Stimulated activated CD4-positive, alpha-beta T cell treated with anti-CD3 and anti-CD28 coated beads, TNF-alpha, amount 100 ng/mL, for 24 hours (primary cell): ENCODE measurements at places on chromosomes 2 and 18.
A peak's percentile ranks its signal among the peaks of the same experiment; 100 is the strongest.

GRCh38 chr18:11091746-11092145 is 57.6 kb downstream of the PIEZO2 start:
- DNase-seq: no peak

DNA sequence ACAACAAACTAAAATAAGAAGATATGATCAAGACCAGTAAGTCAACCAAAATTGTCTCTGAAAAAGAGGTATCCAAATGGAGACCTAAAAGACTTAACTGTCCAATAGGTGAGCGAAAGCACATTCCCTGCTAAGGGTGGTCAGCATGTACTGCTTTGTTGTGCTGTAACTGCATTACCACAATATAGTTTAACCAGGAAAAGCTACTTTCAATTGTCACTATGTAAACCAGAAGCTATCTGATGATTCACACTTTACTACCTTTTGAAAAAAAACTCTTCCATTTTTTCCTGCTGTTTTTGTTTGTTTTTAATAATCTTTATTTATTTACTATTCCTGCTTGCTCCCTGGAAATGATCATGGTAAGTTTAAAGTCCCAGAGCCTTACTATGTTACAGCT is 36.1 kb downstream of the ASXL2 start:
- DNase-seq: no peak

DNA sequence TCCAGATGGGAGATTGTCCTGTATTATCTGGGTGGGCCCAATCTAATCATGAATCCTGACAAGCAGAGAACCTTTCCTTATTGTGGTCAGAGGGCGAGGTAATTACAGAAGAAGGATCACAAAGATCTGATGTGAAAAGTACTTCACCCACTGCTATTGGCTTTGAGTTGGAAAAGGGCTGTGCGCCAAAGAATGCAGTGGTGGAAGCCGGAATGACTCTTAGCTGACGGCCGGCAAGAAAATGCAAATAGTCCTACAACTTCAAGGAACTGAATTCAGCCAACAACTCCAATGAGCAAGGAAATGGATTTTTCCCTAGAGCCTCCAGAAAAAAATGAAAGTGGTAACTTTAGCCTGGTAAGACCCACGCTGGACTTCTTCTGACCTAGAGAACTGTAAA is 67.3 kb downstream of the CTNNA2 start:
- no peak for DNase-seq

GRCh38 chr18:37309861-37310260 is 255.7 kb downstream of the CELF4 start:
- no peak for DNase-seq

DNA sequence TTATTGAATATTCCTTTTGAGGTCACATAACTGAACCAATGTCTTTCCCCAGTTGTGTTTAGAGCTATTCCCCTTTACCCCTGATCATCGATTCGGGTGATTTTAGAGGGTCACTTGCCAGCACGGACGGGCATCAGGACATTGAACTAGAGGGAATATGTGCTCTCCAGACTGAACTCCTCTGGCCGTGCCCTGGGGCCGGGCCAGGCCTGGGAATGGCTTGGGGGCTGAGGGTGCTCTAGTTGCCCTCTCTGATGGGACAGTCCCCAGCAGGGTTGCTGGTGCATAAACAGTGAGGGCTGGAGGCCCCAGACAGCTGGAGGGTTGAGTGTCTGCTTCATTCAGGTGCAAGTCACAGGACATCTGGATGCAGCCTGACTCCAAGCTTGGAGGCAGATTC is 90.7 kb downstream of the SMIM21 start:
- no peak for DNase-seq

DNA sequence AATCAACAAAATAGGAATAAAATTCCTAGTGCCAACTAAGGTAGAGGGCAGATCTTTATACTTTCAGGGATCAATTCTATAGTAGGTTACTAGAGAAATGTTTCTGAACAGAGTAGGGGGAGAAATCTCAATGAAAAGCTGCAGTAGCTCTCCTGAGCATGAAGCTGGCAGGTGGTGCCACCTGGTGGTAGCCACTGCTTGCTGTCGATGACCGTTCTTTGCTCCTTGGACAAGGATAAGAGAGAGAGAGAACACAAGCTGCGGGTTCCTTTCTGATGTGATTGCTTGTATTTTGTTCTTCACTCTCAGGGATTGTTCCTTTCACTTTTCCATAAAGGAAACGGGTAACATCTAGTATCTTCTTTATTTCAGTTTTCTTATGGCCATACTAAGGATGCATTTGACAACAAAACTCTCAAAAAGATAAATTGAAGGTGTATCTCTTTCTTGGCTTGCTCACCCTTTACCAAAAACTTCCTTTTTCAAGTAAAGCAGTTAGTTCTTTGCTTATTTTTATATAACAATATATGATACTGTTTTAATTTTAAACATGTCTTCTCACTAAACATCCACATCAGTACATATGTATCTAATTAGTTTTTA is 18.6 kb upstream of the MRPL19 start:
- peak; percentile 21 for DNase-seq

- DNase-seq: no peak
Observed at GRCh38 chr2:44932564-44933392, 8.7 kb upstream of the SIX3 start.

- DNase-seq: no peak
Observed at GRCh38 chr18:39485696-39486095, 1920.1 kb upstream of the CELF4 start.

DNA sequence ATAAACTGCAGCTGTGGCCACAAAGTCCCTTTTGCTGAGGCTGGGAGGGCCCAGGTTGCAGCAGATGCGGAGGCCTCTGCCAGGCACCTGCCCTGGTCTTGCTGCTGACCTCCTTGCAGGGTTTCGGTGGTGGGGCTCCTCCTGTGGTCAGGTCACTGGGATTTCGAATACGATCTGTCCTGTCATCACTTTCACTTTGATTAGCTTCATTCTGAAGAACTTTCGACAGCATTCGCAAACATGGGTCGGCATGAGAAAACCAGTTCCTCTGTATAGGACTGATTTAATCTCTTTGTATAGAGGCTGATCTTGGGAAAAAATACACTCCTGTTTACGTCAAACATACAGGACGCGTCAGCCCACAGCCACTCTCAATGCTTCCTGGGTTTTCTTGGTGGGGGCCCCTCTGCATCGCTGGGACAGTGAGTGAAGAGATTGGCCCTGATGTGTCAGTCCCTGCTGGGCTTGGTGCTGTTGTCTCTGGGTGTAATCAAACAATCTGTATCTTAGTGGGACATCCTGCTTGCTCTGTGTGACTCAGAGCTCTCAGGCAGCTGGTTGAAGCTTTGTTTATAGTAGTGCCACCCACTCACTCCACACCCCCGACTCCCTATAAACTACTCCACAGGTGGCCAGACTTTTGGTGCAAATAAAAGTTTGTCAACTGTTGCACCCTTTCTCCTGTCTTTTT is 209.4 kb upstream of the CXCR4 start:
- peak; percentile 78 for DNase-seq

DNA sequence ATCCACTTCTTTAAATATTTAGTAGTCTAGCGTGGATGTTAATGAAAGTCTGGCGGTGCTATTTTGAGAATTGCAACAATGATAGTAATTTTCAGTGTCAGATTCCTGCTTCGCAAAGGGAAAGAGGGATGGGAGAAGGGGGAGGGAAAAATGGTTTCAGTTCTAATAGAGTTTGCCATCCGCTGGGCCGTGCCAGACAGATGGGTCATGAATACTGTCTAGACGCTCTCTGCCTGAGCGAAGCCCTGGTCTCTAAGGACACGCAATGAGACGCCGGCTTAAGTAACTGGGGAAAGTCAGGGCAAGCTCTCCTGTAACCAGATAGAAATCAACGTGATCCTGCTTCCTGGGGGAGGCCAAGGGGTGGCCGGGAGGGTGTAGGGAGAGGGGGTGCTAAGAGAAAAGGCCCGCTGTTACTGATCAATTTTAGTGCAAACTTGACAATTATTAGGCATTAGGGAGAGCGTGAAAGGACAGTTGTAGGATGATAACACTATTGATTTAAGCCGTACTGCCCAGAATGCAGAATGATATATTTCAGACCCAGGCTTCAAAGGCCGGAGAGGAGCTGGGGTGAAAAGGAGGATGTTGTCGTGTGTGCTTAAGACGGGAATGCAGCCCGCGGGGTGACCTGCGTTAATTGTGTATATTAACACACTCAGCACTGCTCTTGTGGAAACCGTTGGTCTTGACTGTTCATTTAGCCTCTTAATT is 229.2 kb downstream of the LDLRAD4 start:
- no peak for DNase-seq

- DNase-seq: no peak
Observed at GRCh38 chr2:72916743-72917137, 579 bp upstream of the EMX1 start.
